ENCODE measurements at places on chromosomes 1 and 21.

DNA sequence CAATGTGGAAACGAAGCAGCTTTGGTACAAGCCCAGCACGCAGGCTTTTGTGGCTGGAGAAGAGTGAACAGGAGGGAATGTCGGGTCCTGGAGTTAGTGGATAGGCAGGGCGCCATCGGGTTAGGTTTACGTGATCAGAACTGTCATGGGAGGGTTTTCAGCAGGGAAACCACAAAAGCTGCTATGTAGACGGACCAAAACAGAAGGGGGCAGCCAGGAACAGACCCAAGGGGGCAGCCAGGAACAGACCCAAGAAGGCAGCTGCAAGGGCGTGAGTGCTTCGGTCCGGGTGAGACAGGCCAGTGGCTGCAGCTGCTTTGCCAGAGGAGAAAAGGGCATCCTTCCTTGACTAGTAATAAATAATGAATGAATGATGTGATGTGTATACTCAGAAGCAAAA is 77.5 kb upstream of the KIF1B start:
- DNase-seq: no peak

- no peak for DNase-seq
Observed at GRCh38 chr21:41943851-41944250, 10.0 kb downstream of the C2CD2 start.

GRCh38 chr1:27577504-27578188 is 26.3 kb downstream of the AHDC1 start:
- no peak for DNase-seq

DNA sequence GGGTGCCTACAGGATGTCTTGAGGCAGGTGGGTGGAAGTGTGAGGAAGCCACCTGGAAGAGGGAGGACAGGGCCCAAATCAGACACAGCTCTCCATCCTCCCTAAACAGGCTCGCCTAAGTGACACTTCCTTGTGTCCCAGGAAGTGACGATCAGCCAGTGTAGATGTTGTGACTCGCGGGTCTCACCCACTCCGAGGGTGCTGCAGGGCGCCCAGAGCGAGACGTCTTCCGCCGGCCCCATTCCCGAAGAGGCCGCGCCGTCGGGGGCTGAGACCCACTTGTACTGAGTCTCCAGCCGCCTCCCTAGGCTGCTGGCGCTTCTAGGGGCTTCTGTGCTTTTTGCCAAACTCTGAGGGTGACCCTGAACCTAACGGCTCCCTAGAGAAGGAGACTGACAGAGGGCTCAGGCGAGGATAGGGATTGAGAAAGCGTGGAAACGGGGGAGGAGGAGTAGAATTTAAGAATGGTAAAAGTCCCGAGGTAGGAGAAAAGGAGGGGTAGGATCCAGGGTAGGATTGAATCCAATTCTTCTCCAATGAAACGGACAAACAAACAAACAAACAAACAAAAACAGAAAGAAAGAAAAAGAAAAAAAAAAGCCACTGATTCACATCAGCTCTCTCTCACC is 543 bp upstream of the MARK1 start:
- no peak for DNase-seq

GRCh38 chr1:14742181-14742980 is 143.9 kb downstream of the KAZN start:
- DNase-seq: no peak

DNA sequence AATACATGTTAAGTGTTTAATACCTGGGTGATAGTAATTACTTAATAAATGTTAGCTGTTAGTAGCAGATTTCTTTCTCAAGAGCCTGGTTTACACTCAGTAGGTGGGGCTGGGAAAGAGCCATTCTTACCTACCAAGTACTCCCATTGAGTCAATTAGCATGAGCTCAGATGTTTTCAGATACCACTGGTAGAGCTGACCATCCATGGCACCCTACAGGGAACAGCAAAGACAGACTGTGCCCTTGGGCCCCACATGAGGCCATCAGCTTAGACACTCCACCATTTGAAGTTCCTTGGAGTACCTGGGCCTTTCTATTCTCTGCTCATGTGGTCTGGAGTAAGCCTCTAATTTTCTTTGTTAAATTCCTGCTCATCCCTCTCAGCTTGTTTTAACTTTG is 179.3 kb downstream of the CACNA1E start:
- DNase-seq: no peak

- DNase-seq: no peak
Observed at GRCh38 chr1:86296305-86297205, 99.6 kb downstream of the ODF2L start.

DNA sequence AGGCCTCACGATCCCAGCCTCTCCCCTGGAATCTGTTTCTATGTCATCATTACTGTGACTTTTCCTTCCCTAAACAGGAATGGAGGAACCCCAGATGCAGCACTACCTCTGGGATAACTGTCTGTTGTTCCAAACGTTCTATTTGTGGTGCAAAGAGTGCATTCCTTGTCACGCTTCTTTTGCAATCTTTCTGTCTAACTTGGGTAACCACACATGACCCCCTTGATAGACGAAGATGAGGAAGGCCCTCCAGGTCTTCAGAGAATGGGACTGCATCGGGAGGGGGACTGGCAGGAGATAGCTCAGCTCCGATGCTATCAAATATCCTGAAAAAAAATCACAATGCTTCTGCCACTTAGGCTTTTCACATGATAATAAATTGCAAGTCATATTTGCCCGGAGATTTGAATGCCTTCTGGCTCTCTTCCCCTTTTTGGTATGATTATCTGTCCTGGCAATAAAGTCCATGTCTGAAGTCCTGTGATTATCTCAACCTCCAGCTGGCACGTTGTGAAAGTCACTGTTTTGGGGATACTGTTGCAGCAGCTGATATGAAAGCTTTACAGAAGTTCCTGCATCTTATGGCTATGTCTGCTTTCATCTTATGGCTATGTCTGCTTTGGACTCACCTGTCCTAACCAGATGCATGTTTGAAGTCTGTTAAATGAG is 148.7 kb upstream of the LMO4 start:
- no peak for DNase-seq

GRCh38 chr1:31788825-31789256 is 24.7 kb upstream of the ADGRB2 start:
- peak; percentile 93 for DNase-seq

DNA sequence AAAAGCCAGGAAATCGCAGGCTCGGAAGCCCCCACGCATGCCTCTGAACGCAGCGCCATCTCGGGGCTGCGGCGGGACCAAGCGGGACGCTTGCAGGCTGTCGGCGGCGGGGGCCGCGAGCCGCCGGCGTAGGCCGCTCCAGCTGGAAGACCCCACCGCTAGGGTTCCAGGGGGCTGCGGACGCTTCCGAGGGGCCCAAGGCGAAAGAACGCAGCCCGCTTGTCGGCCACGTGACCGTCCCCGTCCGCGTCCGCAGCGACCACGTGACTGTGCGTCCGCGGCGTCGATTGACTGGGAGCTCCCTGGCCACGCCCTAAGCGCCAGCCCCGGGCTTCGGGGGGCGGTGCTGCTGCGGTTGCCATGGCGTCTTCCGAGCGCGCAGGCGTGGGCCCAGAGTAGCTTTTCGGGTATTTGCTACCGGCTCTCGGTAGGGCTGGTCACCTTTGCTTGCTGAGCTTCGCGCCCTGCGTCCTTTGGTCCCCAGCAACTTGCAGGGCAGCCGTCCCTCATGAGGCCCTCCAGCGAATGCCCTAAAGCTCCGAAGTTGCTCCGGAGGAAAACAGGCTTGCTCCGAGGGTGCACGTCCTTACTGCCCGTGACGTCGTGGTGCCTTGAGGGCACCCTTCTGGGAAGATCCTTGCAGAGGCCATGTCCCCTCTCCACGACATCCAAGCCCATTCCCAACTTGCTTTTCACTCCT is 197.2 kb downstream of the DYRK1A start:
- peak; percentile 26 for DNase-seq

DNA sequence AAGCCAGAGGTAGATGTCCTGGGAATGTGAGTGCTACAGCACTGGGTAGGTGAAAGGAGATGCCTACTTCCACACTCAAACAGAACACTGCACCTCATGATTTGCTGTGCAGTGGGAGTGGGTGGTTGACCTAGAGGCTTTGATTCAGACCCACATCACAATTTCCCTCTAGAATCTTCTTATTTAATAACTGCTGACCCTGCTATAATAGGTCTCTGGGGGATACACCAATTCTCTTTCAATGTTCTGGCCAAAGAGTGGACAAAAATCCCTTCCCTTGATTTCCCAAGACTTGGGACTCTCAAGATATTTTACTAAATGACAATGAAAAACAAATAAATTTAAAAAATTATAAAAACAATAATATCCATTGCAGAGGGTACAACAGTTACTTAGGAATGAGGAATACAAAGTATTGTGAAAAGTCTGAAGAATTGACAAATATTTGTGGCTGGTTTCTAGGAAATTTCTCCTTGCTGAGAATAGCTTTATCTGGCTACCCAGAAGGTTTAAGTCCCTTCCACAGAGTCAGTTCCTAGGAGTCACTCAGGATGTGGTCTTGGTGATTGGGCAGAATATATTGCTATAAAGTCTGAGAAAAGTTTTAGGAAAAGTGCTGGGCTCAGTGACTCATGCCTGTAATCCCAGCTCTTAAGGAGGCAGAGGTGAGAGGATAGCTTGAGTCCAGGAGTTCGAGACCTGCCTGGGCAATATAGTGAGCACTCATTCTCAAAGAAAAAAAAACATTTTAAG is 2.4 kb upstream of the FCGR2A start:
- DNase-seq: no peak

All from NCI-H1048 (cell line).